GM12865 (cell line): ENCODE measurements at places on chromosomes 5 and 9.

DNA sequence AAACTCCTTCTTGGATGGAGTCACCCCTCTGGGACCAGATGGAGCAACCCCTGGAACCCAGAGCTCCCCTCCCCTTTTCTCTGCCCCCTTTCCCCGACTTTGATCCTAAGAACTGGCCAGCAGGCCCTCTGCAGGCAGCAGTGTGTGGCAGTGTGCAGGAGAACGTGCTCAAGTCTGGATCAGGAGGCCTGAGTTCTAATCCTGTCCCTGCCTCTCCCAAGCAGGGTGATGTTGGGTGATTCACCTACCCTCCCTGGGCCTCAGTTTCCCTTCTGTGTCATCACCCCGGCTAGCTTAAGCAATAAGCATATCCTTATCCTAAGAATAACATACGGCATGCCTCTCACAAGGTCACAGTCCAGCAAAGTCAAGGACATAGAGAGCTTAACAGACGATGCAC is 67.6 kb downstream of the C9orf50 start:
- DNase-seq: no peak

GRCh38 chr9:114149181-114149580 is 6.2 kb upstream of the COL27A1 start:
- no peak for DNase-seq

- no peak for DNase-seq
These were observed 71.6 kb upstream of the FRRS1L start for GRCh38 chr9:109238655-109239054.

- DNase-seq: no peak
These were observed 3.5 kb downstream of the TMEM38B start for GRCh38 chr9:105697871-105698270.
